ENCODE measurements at places on chromosomes 3 and 15. TPM values are rescaled to one million over a fixed set of nuclear protein-coding genes. Genes with fewer than 3 reads are reported as not detected.

DNA sequence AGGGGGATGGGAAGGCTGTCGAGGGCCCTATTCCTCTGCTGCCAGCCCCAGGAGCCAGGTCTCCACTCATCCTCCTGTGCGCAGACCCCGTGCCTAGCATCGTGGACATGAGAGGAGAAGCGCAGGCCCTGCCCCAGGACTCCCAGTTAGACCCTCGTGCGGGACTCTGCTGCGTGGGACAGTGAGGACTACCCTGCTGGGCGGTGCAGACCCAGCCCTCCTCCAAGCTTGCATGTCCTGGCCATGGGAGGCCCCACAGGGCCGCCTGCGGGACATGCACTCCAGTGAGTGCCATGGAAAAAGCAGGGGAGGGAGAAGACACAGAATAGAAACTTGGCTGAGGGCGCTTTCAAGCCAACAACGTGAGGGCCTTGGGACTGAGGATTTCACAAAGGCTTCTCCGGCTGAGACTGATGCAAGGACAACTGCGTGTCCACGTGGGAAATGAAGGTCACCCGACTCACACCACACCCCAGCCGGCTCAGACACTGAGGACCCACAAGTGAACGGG is 62.6 kb upstream of the IQSEC1 start:
- H3K4me3 ChIP-seq = no peak overlapping the region
- H3K4me1 ChIP-seq = no peaks in the 10 kb centered on the region
- no peaks in the 10 kb centered on the region for H3K36me3 ChIP-seq
- no peaks in the 10 kb centered on the region for H3K27me3 ChIP-seq

- no peaks in the 10 kb centered on the region for H3K27me3 ChIP-seq
- peak; percentile 93 for DNase-seq
- peak overlapping the region; percentile 34 for H3K27ac ChIP-seq
- peaks cover 17% of the 10 kb centered on the region for H3K4me1 ChIP-seq
- H3K4me3 ChIP-seq = no peak overlapping the region
Observed at GRCh38 chr3:124760601-124761000, 30.3 kb downstream of the UMPS start.

- H3K36me3 ChIP-seq = no peaks in the 10 kb centered on the region
- no peak overlapping the region for H3K27ac ChIP-seq
- H3K4me1 ChIP-seq = no peaks in the 10 kb centered on the region
Observed at GRCh38 chr3:151210676-151211381, 7.8 kb upstream of the GPR171 start.

DNA sequence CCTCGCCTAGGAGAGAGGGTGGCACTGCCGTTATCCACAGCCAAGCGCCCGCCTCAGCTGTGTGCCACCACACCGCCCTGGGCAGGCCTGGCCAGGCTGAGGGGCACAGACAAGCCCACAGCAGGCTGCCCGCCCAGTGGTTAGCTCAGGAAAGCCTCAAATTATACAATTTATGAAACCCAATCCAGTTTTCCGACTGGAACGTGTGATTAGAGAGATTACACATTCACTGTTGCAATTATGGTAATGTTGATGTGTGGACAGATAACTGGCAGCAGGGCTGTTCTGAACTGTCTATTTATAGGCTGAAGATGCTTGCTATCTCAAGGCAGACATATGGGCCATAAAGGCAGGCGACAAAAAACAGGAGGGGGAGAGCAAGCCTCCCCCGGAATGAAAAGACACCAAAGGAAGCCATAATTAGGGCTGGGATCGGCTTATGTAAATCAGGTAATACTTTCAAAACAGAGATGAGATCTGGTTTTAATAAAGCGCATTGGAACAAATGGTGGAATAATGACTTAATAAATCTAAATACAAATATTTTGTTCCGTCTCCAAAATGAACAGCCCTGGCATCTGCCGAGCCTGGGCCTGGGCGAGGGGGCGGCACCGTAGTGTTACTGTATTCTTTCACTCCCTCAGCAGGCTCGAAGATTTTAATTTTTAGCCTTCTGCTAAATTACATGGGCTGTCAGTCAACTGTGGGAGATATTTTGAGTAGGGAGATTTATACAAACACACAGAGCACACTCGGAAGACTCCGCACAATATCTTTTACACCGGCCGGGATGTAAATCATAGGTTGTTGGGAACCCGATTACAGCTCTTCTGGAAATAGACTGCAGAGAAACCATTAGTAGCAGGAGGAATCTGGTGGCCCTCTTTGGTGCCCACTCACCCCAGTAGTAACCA is 103.1 kb upstream of the TLE3 start:
- H3K27ac ChIP-seq = no peak overlapping the region
- peaks cover 16% of the 10 kb centered on the region for H3K27me3 ChIP-seq
- no peak overlapping the region for H3K4me3 ChIP-seq
- H3K4me1 ChIP-seq = peaks cover 10% of the 10 kb centered on the region
- H3K36me3 ChIP-seq = no peaks in the 10 kb centered on the region

- no peaks in the 10 kb centered on the region for H3K36me3 ChIP-seq
- H3K27me3 ChIP-seq = no peaks in the 10 kb centered on the region
- no peak overlapping the region for H3K27ac ChIP-seq
- no peak for DNase-seq
- H3K4me3 ChIP-seq = no peak overlapping the region
Observed at GRCh38 chr15:96720251-96720650, 389.8 kb downstream of the NR2F2 start.

DNA sequence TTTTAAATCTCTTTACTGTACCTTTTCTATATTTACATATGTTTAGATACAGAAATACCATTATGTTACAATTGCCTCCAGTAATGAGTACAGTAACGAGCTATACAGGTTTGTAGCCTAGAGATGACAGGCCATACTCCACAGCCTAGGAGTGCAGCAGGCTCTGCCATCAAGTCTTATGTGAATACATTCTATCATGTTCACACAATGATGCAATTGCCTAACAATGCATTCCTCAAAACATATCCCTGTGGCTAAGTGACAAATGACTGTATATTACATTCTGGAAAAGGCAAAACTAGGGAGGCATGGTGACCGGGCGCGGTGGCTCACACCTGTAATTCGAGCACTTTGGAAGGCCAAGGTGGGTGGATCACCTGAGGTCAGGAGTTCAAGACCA is 192.4 kb upstream of the IGF1R start:
- no peaks in the 10 kb centered on the region for H3K36me3 ChIP-seq
- no peaks in the 10 kb centered on the region for H3K27me3 ChIP-seq
- H3K4me3 ChIP-seq = no peak overlapping the region
- no peak for DNase-seq

DNA sequence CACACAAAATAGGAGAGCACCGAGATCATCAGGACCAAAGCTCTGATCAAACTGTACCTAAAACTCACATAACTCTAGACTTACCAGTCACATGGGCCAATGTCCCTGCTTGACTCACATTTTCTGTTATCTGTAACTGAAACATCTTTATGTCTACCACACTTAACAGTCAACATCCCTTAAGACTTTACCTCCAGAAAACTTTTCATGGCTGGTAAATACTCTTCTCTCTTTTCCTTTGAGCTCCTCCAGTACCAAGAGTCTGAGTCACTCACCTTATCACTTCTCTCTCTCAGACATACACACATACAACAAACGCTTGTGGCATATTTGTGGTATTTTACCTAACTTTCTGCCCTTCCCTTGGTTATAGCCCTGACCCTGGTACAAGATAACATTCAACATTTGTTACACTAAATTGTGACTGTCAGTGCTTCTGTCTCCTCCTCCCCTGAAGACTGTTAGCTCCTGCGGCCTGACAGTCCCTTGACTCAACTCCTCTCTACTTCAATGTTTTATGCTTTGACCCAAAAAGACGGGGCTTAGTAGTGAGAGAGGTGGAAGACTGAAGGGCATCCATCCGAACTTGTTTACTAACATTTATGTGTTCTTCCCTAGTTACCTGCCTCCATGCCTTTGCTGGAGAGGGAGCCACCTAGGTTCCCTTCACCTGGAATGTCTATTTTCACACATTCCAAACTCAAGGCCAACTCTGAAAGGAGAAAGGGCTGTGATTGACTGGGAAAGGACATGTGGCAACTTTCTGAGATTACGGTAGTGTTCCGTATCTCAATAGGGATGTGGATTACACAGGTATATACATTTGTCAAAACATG is 3.7 kb upstream of the EFHB start:
- no peaks in the 10 kb centered on the region for H3K36me3 ChIP-seq
- no peaks in the 10 kb centered on the region for H3K4me1 ChIP-seq
- H3K4me3 ChIP-seq = no peak overlapping the region
- H3K27ac ChIP-seq = no peak overlapping the region

DNA sequence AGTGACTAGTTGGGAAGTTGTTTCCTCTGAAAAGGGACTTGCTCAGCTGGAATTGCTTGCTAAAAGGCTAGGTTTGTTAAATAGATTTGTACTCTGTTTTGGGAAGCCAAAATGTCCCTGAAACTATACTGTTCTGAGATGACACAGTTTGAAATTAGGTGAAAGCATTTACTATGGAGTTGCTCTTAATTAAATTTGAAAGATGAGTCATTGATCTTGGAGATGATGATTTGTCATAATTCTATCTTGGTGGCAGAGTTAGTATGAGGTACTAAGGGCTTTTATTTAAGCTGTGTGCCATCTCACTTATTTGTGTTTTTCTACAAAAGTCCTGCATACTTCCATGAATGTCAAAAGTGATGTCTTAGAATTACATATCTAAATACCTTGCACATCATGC is 320.9 kb downstream of the PTPRG start:
- DNase-seq = no peak
- H3K4me1 ChIP-seq = peaks cover 3% of the 10 kb centered on the region
- H3K4me3 ChIP-seq = no peak overlapping the region
- H3K27me3 ChIP-seq = no peaks in the 10 kb centered on the region

DNA sequence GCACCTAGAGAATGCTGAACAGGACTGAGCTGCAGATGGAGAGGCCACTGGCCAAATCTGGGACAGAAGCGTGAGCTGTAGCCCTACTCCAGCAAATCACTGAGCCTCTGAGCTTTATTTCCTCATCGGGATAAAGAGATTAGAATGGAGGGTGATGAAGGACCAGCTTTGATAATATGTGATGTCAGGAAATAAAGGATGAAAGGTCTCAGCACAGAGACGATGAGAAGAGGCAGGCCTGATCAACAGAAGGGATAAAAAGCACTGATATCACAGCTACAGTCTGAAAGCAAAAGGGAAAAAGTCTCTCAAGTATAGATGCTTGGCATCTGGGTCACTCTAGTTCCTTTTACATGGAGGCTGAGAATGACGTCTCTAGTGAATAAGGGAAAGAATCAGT is 70.0 kb downstream of the DHX30 start:
- peaks cover 8% of the 10 kb centered on the region for H3K4me1 ChIP-seq
- H3K27me3 ChIP-seq = no peaks in the 10 kb centered on the region
- no peak overlapping the region for H3K27ac ChIP-seq
- H3K36me3 ChIP-seq = peaks cover 72% of the 10 kb centered on the region
- H3K4me3 ChIP-seq = no peak overlapping the region

- no peak overlapping the region for H3K27ac ChIP-seq
- DNase-seq = no peak
- no peak overlapping the region for H3K4me3 ChIP-seq
Observed at GRCh38 chr3:102037791-102038190, 188.5 kb downstream of the NFKBIZ start.

GRCh38 chr15:40755812-40756208 is 756 bp upstream of the RMDN3 start:
- DNase-seq = no peak
- peak overlapping the region; percentile 93 for H3K4me3 ChIP-seq
- H3K36me3 ChIP-seq = peaks cover 19% of the 10 kb centered on the region
- peaks cover 6% of the 10 kb centered on the region for H3K27me3 ChIP-seq
- H3K27ac ChIP-seq = peak overlapping the region; percentile 79
- H3K4me1 ChIP-seq = peaks cover 6% of the 10 kb centered on the region

GRCh38 chr3:59456852-59457485 is 407.1 kb upstream of the CFAP20DC start:
- no peaks in the 10 kb centered on the region for H3K27me3 ChIP-seq
- no peak overlapping the region for H3K4me3 ChIP-seq
- no peak overlapping the region for H3K27ac ChIP-seq
- H3K36me3 ChIP-seq = no peaks in the 10 kb centered on the region
- DNase-seq = no peak

DNA sequence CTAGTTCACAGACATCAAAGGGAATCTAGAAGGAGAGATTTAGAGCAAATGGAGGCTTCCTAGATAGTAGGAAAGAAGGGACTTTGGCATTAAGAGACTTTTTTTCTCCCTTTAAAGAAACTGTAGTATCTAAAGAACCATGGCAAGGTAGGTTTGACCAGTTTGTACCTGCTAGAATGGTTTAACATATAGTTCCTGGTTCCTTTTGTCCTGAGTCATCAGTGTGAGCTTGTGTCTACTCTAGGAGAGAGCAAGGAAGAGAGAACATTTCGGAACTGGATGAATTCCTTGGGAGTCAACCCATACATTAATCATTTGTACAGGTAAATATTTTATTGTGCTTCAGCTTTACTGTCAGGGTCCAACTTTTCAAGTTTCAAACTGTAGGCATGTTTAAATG is 29.6 kb upstream of the TRPC1 start:
- H3K4me1 ChIP-seq = no peaks in the 10 kb centered on the region
- H3K27ac ChIP-seq = no peak overlapping the region
- H3K4me3 ChIP-seq = no peak overlapping the region
- no peaks in the 10 kb centered on the region for H3K36me3 ChIP-seq
- no peaks in the 10 kb centered on the region for H3K27me3 ChIP-seq
- no peak for DNase-seq

- no peak overlapping the region for H3K27ac ChIP-seq
- DNase-seq = no peak
- no peaks in the 10 kb centered on the region for H3K36me3 ChIP-seq
- no peaks in the 10 kb centered on the region for H3K27me3 ChIP-seq
- peaks cover 3% of the 10 kb centered on the region for H3K4me1 ChIP-seq
- H3K4me3 ChIP-seq = no peak overlapping the region
Observed at GRCh38 chr3:132972333-132972732, 65.9 kb upstream of the TMEM108 start.

REC114 gene
- total RNA-seq = not detected

PKM gene
- 1,919 TPM for total RNA-seq

NAA50 gene
- total RNA-seq = 163 TPM

CLCN2 gene
- 4.3 TPM for total RNA-seq

CCDC39 gene
- total RNA-seq = not detected

SLC51B gene
- not detected for total RNA-seq

FURIN gene
- 42.7 TPM for total RNA-seq

ZNF620 gene
- total RNA-seq = 1.1 TPM

All from osteoblast (primary cell).